Endothelial cell of umbilical vein (primary cell): ENCODE measurements at places on chromosomes 7 and 10. TPM values are rescaled to one million over a fixed set of nuclear protein-coding genes. Genes with fewer than 3 reads are reported as not detected.

The CELF2 gene
- 21.6 and 23.4 TPM in 2 replicates for polyA plus RNA-seq

The TMEM140 gene
- 17.9 and 21.9 TPM in 2 replicates for polyA plus RNA-seq

GRCh38 chr10:108586424-108586823, 1336.9 kb downstream of the XPNPEP1 start:
- DNase-seq: no peak

DNA sequence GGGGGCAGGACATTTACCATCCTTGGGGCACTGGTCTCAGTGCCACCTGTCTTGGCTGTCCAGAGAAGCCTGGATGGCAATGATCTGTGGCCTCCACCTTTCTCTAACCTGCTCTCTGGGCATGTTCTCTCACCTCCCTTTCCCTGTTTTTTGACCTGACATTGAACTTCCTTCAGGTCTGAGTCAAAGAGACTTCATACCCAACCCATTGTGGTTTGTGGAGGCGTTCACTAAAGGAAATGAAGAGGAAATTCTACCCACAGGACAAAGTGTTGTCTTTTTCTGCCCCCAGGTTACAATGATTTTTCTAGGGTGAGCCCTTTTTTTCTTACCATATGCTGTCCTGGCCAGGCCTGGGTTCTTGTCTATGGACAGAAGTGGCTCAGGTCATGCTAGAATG, 76.6 kb downstream of the CYP26A1 start:
- no peak for DNase-seq

GRCh38 chr7:139675127-139676125, 102.4 kb downstream of the HIPK2 start:
- DNase-seq: no peak

GRCh38 chr10:102869258-102870198, at the start of gene AS3MT:
AS3MT (plus strand) TSS chr10:102869470; CDS start chr10:102869593, 123 bp downstream.
- DNase-seq: peak; percentile 22

GRCh38 chr10:102241032-102241443, 274 bp downstream of the PITX3 start:
- DNase-seq: no peak
